Stimulated activated CD8-positive, alpha-beta memory T cell treated with anti-CD3 and anti-CD28 coated beads, Interleukin-4, amount 100 ng/mL, for 1 hour (primary cell): ENCODE measurements at places on chromosomes 4 and X.

GRCh38 chrX:97168646-97169045 lies 284.9 kb downstream of the RPA4 start:
- no peak for DNase-seq

- DNase-seq: peak; percentile 2
Observed at GRCh38 chr4:77734928-77735327, 84.2 kb downstream of the CNOT6L start.

- no peak for DNase-seq
Observed at GRCh38 chr4:183798301-183799253, 106.5 kb upstream of the STOX2 start.

DNA sequence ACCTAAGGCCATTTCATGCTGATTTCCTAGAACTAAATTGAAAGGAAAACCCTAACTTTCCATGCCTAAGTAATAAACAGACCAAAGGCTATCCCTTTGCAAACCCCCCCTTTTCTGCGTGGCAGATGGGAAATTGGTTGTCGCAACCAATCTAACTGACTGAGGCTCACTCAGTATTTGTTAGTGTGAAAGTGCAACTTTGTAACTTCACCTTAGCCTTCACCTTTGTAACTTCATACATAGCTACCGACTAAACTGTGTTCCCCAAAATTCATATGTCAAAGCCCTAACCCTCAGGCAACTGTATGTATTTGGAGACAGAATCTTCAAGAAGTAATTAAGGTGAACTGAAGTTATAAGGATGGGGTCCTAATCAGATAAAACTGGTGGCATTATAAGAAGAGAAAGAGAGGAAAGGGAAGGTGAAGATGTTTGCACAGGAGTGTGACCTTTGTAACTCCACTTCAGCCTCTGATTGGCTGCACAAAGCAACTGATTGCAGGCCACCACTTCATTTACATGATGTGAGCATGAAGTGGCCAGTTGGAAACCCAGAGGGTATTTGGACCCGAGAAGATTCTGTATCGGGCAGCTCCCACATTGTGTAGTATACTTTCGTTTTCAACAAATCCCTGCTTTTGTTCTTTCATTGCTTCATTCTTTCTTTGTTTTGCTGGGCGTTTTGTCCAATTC lies 4.9 kb upstream of the TMEM33 start:
- DNase-seq: no peak

GRCh38 chr4:164894702-164895101 lies 17.7 kb downstream of the APELA start:
- DNase-seq: no peak

- DNase-seq: no peak
Observed at GRCh38 chr4:82756061-82756460, 42.5 kb downstream of the SCD5 start.

DNA sequence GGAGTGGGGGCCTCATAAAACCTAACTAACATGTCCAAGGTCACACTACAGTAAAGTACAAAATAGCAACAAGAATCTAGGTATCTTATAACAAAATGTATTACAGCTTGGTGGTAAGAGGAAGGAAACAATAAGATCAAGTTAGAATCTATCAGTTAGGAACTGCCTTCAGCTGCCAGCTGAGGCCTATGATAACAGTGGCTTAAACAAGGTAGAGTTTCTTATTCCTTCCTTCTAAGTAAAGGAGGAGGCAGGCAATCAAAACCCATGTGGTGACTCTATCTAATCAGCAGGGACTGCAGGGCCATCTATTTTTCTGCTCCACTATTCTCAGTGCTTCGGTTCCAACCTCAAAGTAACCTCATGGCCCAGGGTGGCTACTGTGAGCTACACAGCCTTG lies 10.9 kb downstream of the SH3D19 start:
- no peak for DNase-seq

- no peak for DNase-seq
Observed at GRCh38 chr4:185730849-185731608, 81.0 kb downstream of the SORBS2 start.

GRCh38 chr4:138445098-138445497 lies 202.9 kb upstream of the SLC7A11 start:
- no peak for DNase-seq

DNA sequence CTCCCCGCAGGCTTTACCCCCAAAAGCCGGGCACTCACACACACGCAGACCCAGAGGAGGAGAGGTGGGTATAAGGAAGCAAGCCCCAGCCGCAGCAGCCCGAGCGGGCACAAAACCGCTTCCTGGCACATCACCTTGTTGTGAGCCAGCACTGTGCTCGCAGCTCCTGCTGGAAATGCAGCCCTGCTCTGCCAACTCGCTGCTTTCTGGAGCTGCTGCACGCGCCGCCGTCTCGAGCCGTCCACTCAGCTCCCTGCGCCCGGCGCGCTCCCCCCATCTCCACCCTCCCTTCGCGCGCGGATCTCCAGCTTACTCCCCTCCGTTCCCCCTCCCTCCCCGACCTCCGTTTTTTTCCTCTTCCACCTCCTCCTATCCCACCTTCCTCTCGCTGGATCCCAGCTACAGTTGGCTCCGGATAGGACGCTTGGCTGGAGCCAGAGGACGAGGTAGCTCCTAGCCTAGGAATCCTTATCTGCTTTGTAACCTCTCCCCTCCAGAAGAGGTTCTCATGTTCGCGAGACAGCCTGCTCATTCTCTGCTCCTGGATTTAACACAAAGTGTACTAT lies at the start of gene SPOCK3:
Gene SPOCK3, minus strand, starts transcription at position 179 of the 566 bp plus-strand sequence.
- no peak for DNase-seq

- DNase-seq: no peak
Observed at GRCh38 chr4:7381221-7381889, 53.4 kb downstream of the PSAPL1 start.

GRCh38 chr4:144597171-144597570 lies 48.8 kb upstream of the HHIP start:
- no peak for DNase-seq

DNA sequence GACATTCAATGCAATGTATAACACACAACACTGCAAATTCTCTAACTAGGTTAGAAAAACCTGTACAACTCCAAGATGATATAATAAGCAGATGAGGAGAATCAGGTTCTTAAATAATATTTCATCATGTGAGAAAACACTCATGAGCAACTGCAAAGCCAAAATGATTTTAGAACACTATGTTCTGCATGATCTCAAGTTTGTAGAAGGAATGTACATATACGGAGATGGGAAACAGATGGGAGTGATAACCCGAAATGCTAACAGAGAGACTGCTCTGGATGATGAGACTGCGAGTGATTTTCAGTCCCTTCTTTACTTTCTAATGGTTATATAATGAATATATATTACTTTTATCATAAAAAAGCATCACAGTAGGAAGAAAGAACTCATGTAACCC lies 80.9 kb downstream of the PCYT1B start:
- no peak for DNase-seq

- no peak for DNase-seq
Observed at GRCh38 chr4:76494243-76494642, 59.2 kb downstream of the SHROOM3 start.

- DNase-seq: no peak
Observed at GRCh38 chrX:39452401-39452800, 645.4 kb downstream of the BCOR start.

GRCh38 chr4:90162566-90162965 lies 35.4 kb downstream of the CCSER1 start:
- no peak for DNase-seq

GRCh38 chr4:78748381-78748780 lies 27.8 kb upstream of the BMP2K start:
- no peak for DNase-seq

GRCh38 chrX:17632942-17633341 lies 104.4 kb upstream of the SCML1 start:
- DNase-seq: no peak

DNA sequence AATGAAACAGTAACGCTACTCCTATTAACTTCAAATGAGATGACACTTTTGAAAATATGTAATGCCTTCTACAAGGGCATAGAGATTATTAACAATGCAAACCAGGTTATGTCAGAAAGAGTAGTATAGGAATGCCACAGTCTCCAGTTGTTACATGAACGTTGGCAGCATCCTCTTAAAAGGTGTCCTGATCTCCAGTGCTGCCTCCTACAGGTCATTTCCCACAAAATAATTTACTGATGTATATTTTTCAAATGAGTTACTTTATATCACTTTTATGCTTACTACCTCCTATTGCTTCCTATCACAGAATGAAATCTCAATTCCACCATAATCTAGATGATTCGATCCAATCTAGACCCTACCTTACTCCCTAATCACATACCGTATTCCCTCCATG lies 195.2 kb upstream of the EPHA5 start:
- DNase-seq: no peak

DNA sequence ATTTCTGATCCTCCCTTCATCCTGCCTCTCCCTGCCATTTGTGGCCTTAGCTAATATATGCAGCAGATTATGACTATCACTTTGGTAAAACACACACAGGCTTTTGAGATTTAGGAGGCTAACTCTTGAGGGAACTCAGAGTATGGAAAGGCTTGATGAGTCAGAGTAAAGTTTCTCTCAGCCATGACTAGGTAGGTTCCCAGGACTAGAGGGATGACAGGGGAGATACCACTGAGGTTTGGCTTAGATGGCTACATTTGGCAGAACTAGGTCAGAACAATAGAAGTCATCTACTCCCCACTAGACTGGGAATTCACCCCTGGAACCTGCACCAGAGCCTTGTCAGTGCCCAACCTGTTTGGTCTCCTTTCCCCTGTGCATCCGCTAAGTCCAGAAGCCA lies 585.7 kb downstream of the TLL1 start:
- no peak for DNase-seq

DNA sequence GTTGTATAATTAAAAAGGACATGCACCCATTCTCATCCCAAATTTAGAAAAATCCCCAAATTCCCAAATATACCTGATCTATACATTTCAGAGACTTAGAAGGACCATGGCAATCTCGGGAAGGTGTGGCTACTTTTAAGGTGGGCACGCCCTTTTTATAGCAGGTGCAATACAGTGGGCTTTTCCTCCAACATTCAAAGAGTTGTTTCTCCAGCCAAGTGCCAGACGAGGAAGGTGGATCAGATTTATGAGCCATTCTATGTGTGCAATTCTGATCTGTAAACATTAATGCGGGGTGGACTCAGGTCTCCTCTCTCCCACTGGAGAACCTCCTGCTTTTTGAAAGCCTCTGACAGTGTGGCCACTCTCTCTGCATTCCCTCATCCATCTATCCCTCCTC lies 33.8 kb downstream of the PRKX start:
- DNase-seq: no peak

DNA sequence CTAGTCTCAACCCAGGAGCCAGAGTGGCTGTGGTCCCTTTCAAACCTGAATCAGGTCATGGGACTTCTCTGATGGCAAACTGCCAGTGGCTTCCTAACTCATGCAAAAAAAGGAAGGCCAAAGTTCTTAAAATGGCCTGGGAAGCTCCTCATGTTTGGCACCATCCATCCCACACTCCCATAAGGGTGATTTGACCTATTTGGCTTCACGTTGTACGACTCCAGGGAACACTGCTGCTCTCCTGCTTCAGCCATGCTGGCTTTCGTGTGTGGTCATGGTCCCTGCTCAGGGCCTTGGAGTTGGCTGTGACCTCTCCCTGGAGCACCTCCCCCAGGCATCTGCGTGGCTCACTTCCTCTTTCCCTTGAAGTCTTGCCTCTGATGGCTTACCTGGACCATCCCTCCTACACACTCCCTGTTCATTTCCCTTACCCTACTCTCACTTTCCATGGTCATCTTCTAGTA lies 12.8 kb upstream of the TMSB4X start:
- DNase-seq: no peak
